Hematopoietic multipotent progenitor cell (in vitro differentiated cells): ENCODE measurements at places on chromosomes 1 and 21.

GRCh38 chr21:23131177-23131576 lies 2133.0 kb downstream of the NCAM2 start:
- DNase-seq: no peak

DNA sequence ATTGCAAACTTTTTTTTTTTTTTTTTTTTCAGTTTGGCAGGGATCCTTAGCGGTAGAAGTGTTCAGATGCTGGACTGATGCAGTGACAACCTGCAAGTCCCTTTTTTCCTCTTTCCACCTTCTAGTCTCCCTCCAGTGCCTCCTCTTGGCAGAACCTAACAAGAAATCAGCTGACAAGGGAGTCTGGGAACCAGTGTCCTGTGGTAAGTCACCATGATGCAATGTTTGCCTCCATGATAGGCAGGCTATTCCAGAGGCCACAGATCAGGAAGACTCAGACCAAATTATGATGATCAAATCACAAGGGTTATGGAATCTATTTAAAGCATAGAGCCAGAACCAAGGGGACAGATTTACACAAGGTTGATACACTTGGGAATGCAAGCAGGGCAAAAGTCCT lies 3.0 kb upstream of the CD34 start:
- DNase-seq: no peak

DNA sequence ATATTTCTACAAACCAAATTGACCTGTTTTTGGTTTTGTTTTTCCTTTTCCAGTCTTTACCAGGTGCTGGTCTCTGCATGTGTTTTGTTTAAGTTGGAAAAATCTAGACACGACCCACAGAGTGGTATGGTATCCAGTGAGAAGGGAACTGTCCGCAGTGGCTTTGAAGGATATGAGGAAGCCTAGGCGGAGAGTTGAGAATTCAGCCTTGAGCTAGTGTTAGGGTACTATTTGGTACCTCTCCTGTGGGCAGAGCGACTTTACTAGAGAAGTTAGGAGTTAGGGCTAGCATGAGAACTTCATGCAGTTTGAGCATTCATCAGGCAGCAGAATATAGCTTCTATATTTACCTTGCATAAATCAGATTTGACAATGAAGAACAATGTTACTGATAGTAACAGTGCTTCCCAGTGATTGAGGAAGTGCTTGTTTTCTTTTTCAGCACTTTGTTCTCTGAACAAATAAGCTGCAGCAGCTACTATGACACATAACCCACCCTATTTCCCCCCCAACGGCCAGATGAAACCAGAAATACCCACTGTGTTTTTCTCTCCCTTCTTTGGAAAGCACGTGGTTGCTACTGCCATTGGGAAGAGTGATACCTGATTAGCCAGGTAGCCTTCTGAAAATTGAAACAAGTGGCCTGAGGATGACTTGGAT lies 19.0 kb downstream of the MRPS6 start:
- DNase-seq: peak; percentile 35

- DNase-seq: no peak
Observed at GRCh38 chr1:83065952-83066727, 932.8 kb downstream of the TTLL7 start.

DNA sequence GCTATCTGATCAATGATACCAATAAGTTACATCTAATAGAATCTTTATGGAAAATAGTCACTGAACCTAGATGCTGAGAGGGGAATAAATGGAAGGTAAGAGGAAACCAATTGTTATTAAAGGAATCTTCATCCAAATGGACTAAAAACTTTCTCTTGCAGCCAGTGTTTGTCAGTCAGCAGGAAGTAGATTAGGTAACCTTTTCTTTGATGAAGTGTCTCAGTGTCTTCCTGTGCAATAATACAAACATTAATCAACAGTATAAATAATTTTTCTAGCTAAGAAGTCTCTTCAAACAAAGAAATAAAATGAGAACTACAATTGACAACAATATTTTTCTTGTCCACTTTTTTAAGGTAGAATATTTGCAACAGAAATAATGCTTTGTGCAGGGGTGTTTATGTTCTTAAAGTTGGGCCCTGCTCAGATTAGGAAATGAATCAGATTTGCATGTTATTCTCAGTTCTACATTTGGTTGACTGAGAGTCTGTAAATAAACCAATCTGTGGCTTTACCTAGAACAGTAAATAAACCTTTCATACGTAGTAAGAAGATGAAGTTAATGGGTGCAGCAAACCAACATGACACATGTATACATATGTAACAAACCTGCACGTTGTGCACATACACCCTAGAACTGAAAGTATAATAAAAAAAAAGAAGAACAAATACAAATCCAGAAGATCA lies 391.4 kb downstream of the MRPL39 start:
- DNase-seq: no peak

DNA sequence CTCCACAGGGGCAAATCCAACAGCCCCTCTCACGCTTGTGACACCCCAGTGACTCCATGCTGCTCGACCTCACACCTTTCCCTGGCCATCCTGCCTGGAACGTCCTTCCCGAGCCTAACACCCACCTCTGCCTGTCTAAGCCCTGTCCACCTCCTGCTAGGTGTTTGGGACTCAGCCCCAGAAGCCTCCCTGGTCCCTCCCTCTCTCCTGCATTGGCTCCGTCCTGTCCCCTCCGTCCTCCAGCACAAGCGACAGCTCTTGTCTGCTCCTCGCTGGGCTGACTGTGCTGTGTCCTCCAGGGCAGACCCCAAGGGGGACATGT lies 102.0 kb upstream of the IFFO2 start:
- no peak for DNase-seq

DNA sequence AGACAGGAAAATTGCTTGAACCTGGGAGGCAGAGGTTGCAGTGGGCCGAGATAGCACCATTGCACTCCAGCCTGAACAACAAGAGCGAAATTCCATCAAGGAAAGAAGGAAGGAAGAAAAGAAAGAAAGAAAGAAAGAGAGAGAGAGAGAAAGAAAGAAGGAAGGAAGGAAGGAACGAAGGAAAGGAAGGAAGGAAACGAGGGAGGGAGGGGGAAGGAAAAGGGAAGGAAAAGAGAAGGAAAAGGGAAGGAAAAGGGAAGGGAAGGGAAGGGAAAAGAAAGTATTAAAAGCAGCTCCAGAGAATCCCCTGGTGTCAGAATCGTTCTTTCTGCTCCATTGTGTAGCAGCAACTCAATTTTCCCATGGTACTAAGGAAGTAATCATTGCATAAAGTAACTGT lies 19.2 kb upstream of the ZSWIM5 start:
- no peak for DNase-seq

DNA sequence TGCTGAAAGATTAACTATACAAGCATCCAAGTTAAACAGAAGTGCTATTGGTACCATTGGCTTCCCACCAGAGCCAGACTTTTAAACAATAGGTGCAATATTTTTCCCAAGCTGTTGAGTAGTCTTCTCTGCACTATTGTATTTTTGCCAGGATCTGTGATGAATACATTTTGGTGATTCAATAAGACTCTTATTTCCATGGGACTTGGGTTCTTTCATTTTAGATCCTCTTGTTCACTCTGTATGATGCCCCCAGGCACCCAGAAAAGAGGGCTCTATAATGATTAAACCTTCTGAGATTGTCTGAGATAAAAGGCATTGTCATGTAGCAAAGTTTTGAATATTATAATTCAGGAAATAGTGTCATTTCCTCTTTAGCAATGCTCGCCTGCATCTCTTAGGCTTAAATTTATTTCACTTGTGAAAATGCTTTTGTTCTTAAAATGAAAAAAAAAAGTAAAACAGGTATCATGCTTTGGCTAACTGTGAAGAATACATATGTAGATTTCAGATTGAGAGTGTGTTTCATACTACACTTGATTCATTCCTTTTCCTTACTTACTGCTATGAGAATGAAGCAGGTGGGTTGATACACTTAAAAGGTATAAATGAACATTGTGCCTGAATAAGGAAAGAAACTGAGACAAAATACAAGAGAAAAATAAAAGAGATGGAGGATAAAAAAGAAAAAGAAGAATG lies 275.0 kb downstream of the HMCN1 start:
- no peak for DNase-seq

DNA sequence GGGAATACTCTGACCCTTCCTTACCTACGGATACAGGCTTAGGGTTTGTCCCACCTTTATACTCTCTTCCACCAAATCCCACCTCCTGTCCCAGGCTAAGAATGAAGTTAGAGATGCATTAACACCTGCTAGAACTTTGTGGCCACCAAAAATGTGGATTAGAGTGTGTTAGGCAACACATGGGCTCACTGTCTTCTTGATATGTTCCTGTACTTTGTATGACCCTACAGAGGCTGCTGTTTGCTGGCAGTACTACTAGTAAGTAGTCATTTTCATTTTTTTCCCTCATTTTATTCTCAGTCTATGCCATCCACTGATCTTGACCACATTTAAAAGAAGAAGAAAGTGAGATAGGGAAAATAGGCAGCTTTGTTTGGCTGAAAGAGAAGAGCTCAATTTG lies 21.0 kb upstream of the TMEM39B start:
- DNase-seq: no peak

GRCh38 chr1:192311281-192311680 lies 5.5 kb upstream of the RGS21 start:
- DNase-seq: peak; percentile 81

- DNase-seq: no peak
Observed at GRCh38 chr1:222098404-222098803, 356.5 kb upstream of the DUSP10 start.

DNA sequence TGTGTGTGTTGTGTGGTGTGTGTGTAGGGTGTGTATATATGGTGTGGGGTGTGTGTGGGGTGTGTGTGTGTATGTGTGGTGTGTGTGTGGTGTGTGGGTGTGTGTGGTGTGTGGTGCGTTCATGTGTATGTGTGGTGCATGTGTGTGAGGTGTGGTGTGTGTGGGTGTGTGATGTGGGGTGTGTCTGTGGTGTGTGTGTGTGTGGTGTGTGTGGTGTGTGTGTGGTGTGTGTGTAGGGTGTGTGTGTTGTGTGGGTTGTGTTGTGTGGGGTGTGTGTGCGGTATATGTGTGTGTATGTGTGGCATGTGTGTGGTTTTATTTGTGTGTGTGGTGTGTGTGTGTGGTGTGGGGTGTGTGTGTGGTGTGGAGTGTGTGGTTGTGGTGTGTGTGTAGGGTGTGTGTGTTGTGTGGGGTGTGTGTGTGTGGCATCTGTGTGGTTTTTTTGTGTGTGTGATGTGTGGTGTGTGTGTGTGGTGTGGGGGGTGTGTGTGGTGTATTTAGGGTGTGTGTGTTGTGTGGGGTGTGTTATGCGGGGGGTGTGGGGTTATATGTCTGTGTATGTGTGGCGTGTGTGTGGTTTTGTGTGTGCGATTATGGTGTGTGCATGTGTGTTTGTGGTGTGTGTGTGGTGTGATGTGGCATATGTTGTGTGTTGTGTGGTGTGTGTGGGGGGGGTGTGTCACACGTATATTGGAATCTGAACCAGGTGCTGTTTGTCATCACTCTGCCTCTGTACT lies 17.1 kb upstream of the ZBTB21 start:
- no peak for DNase-seq

DNA sequence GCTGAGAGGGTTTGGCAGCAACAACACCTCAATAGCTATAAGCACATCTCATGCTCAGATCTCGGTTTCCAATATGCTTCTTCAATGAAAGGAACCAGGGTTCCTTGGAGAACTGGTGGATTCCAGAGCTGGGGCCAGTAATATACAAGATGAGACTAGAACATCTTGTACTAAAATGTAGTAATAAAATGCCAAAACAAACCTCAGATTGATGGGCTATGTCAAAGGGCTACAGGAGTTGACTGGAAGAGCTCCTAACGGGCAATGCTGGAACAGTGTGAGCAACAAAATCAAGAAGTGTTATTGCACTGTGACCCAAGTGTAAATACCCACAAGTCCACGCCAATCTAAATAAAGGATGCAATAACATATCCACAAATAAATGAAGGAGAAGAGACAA lies 26.1 kb upstream of the SLC19A1 start:
- DNase-seq: no peak

DNA sequence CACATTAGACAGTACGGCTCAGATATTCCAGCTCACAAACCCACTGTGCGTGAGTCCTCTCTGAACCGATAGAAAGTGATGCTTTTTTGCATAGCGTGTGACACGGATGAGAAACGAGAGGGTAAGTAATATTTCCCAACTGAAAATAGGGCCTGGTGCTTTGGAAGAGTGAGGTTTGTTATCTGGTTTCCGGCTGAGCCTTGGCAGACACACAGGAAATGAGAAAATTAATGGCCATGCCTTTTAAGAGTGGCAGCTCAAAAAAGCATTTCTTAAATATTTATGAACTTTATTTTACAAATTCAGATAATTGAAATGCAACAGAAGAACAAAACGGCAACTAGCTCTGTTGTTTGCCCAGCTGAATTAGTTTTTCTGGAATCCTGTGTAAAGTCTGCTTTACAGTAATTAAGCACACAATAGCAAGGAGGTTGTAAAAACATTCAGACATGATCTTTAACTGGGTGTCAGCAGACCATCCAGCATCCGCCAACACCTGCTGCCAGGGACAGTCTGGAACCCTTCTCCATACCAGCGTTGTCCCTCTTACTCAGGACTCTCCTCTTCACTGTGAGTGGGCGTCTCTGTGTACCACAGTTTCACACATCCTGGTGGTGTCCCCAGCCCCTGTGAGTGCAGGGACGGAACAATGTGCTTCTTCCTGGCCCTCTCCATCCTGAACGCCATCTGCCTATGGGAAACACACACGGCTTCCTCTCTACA lies 155.4 kb downstream of the PGBD5 start:
- no peak for DNase-seq

DNA sequence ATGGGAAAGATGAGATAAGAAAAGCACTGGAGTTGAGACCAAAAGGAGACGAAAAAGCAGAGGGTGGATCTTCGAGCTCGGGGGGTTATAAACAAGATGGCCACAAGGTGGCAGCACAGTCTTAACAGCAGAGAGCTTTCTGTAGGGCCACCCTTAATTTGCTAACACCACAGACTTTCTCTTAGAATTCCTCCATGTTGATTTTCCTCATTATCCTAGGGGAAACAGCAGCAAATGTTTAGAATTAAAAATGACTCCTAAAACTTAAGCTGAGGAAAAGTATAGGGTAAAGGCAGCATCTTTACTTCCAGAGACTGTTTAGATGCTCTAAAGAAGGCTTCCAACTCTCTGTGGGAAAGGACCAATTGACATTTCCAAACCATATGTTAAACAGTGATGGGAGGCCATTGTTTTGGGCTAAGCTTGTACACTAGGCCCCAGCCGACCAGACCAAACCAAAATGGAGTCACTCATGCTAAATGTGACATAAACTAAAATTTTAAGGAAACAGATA lies 2.5 kb upstream of the APOBEC4 start:
- DNase-seq: peak; percentile 51

GRCh38 chr1:41851589-41851988 lies 67.1 kb downstream of the HIVEP3 start:
- peak; percentile 79 for DNase-seq
